Right renal cortex interstitium (tissue), 3 donors: ENCODE measurements at places on chromosomes 12 and 14. TPM values are rescaled to one million over a fixed set of nuclear protein-coding genes. Genes with fewer than 3 reads are reported as not detected.

DNA sequence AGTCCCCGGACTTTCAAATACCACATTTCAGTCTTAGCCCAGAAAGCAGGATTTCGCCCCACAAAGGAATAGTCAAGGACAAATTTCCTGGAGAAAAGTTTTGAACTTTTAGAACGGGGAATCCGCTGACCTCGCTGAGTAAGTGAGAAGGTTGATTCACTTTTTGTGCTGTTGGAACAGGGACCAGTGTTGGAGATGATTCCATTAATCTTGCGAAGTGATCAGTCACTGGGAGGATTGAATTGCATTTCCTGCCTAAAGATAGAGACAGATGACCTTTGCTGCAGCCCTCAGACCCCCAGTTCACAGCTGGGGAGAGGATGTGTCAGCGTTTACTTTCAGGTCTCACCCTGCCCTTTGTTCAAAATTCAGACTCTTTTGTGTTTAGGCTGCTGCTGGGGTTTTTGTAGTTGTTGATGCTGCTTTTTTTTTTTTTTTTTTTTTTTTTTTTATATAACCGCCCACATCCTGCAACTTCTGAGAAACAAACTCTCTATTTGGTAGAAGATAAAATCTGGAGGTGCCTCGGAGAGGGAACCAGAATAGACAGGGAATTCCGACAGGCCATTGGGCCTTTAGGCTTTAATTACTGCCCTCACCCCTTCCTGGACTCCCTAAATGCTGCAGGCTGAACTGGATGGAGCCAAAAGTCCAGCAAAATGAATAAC, 9.8 kb upstream of the KDM2B start:
- DNase-seq, result no peak

The ANKRD33 gene
- 0.12 TPM for polyA plus RNA-seq

The TRPV4 gene
- polyA plus RNA-seq, result 11.2 TPM

The B3GNT4 gene
- polyA plus RNA-seq, result 3.3 TPM

DNA sequence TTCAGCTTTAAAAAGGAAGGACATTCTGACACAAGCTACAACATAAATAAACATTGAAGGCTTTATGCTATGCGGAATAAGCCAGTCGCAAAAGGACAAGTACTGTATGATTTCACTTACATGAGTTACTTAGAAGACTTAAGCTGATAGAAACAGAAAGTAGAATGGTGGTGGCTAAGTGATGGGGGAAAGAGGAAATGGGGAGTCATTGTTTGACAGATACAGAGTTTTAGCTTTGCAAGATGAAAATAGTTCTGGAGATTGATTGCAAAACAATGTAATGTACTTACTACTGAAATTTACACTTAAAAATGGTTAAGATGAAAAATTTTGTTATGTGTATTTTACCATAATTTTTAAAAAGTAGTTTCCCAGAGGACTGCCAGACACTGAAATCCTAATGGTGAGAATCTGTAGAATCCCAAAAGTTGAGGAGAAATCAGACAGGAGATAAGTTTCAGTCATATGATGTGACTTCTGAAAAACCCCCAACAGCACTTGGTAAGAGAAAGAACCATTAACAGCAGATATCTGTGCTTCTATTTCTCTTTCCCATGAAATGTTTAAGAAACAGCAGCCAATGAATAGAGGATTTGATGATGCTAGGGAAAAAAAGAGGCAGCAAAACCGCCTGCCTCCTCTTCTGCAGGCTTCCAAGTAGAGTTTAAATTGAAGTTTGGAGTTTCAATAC, 16.6 kb upstream of the CLEC2A start:
- no peak for DNase-seq

The SLC38A4 gene
- polyA plus RNA-seq, result 18.2 TPM

- no peak for DNase-seq
Measured at GRCh38 chr12:59086126-59086525, 165.8 kb upstream of the LRIG3 start.

DNA sequence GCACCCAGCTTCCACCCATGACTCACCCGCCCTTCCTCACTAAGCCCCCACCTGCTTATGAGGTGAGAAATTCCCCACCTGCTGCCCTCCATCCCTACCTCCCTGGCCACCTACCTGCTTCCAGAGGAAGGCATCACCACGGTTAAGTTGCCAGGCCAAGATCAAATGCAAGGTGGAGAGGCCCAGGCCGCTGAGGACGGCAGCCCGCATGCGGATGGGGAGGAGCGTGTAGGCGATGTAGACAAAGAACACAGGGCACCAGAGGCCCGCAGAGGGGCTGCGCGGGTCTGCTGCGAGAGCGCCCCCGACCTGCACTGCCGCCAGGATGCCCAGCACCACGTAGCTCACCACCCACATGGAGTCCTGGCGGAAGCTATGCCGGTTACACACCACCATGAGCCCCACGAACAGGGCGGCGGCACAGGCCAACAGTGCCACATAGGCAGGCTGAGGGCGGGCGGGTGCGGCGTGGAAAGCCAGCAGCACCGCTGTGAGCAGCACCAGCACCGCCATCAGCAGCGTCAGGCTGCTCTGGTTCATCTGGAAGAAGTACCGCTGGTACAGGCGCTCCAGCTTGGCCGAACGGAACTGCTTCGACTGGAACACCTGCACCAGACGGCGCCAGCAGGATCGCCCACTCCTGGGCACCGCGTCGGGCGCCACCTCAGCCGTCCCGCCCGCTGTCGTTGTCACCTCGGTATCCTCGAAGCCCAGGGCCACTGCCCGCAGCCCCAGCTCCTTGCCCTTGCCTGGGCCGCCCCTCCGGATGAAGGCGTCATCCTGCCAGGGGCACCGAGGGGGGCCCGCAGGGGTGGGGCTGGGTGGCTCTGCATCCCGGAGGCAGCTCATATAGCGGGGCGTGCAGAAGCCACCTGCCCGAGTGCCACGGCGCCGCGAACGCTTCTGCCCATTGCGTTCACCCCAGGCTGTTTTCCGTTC, 6.2 kb downstream of the ADCY6 start:
- no peak for DNase-seq

The LPAR5 gene
- polyA plus RNA-seq, result 0.75 TPM

- DNase-seq, result no peak
Measured at GRCh38 chr12:24751181-24751580, 197.7 kb downstream of the BCAT1 start.

- no peak for DNase-seq
Measured at GRCh38 chr12:89568484-89568883, 42.6 kb upstream of the POC1B start.

GRCh38 chr12:115632308-115632707, 645.2 kb downstream of the MED13L start:
- DNase-seq, result no peak

The KRT2 gene
- polyA plus RNA-seq, result not detected

The FKBP11 gene
- 12.2 TPM for polyA plus RNA-seq

The MDGA2 gene
- polyA plus RNA-seq, result 2.1 TPM

- no peak for DNase-seq
Measured at GRCh38 chr12:39830171-39830570, 210.6 kb upstream of the ABCD2 start.

The SAMD15 gene
- 10.6 TPM for polyA plus RNA-seq

- DNase-seq, result no peak
Measured at GRCh38 chr12:58393152-58393551, 451.8 kb downstream of the ATP23 start.

The C12orf54 gene
- polyA plus RNA-seq, result 0.25 TPM

The SLC5A8 gene
- 37.2 TPM for polyA plus RNA-seq

The LRCOL1 gene
- 1.4 TPM for polyA plus RNA-seq

GRCh38 chr12:6667559-6668210, 4.8 kb upstream of the ING4 start:
- no peak for DNase-seq

DNA sequence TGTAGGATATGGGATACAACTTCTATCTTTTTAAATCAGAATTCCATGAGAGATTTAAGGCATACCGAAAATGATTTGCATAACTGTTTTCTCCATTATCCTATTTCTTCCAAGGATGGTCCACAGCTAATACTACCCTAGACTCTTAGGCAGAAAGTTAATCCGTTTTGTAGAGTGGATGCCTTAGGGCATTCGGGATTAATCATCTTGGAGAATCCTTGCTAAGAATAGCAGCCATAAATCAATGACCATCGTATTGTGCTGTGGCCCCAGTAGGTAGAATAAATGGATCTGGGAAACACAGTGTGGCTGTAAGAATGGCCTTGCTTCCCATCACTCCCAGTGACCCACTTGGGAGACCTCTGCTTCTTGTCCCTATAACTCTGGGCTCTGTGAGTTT, 99.6 kb downstream of the SSPN start:
- DNase-seq, result no peak

- no peak for DNase-seq
Measured at GRCh38 chr12:78870539-78870938, 6.0 kb downstream of the SYT1 start.
